ENCODE measurements at places on chromosomes 2 and 18.

GRCh38 chr2:74372674-74373073 is 7.4 kb downstream of the DCTN1 start:
- no peak for DNase-seq

GRCh38 chr18:13394801-13395200 is 176.2 kb downstream of the LDLRAD4 start:
- DNase-seq, result no peak

- no peak for DNase-seq
Measured at GRCh38 chr2:215003001-215003400, 135.4 kb downstream of the ABCA12 start.

GRCh38 chr2:214750529-214750928 is 59.0 kb downstream of the BARD1 start:
- no peak for DNase-seq

GRCh38 chr2:149953627-149954026 is 366.1 kb upstream of the MMADHC start:
- no peak for DNase-seq

DNA sequence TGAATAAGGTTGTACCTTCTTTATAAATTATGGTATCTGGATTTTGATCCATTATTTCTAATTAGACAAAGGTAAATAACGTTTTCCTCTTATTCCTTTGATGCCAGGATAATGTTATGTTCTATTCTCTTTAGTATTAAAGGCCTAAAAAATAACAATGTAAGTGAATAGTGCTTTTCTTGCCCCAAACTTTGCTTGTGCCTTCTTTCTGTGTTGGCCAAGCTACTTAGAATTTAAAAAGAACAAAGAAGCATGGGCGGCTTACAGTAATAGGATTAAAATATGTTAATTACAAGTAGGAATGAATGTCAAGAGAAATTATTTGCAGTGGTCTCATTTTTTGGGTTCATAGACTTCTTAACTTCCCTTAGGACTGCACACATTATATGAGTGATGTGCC is 105.0 kb upstream of the FSIP2 start:
- DNase-seq, result no peak

DNA sequence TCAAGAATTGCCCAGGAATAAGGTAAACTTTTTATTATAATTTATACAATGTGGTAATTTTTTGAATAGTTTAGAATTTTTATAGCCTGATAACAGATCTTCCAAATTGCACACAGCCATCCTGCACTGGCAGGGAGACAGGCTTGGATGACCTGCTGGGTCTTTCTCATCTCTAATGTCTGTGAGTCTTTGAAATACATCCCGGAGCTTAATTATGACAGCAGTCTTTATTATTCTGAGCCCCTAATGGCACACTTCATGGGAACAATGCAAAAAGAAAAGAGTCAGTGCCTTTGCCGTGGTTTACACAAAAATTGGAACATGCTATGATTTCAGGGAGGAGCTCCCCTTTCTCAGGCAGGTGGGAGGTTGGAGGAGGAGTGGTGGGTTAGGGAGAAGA is 71.0 kb downstream of the TMEM182 start:
- DNase-seq, result no peak

GRCh38 chr18:58491113-58491696 is 137.7 kb downstream of the ALPK2 start:
- DNase-seq, result no peak

DNA sequence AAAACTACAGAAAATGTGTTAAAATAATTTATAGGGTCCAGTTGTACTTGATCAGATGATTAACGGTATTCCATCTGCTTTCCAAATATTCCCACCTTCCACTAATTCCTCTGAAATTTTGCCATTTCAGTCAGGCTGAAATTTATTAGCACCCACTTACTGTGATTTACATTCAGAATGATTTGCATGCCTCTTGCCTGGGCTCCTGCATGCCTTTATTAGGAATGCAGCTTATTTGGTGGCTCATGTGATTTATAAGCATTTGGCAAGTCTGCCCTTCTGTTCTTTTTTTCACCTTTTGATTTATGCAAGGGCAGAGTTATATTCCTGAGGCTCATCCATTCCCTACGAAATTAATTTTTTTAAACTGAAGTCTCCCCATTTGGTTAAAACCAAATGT is 1594.5 kb upstream of the PIK3C3 start:
- no peak for DNase-seq

- DNase-seq, result no peak
Measured at GRCh38 chr2:119234021-119235019, 10.7 kb downstream of the STEAP3 start.

GRCh38 chr2:17199741-17200140 is 318.5 kb downstream of the RAD51AP2 start:
- no peak for DNase-seq

DNA sequence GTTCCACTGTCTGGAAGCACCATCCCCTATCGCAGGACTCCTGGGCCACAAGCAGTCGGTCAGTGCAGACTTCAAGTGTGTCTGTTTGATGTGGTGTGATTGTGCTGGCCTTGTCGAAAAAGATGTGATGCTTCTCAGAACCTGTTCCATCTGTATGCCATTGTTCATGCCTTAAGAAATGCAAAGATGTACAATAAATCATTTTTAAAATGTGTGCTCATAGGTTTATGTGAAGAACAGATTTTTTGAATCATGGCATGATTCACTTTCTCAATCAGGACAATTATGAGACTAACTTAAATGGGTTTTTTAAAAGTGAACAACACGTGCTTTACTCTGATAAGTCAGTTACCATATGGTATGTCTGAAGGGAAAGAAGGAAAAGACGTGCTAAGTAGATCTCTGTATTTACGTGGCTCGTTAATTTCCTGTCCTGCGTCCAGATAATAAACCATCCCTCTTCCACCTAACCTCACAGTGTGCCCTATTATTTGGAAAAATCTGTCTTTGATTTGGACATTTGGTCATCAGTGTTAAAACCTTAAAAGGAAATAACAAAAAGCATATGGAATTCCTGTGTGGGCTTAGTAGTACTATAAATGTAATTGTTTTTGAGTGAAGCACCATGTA is 54.9 kb downstream of the PRKRA start:
- no peak for DNase-seq

DNA sequence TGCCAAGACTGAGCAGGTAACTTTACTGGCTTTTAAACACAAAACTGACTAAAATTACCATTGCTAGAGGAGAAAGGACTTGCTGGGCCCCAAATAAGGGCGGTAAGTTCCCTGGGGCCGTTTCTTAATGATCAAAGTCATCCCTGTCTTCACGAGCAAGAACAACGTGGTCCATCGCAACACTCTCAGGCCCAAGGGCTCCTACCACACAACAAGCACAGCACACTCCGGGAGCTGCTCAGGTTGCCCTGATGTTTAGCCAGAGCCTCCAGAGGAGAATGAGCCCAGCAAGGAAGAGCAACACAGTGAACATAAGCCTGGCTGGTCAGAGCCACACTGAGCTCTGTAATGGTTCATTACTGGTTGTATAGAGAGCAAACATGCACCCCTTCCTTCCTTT is 102.7 kb downstream of the DYNC1I2 start:
- DNase-seq, result no peak

DNA sequence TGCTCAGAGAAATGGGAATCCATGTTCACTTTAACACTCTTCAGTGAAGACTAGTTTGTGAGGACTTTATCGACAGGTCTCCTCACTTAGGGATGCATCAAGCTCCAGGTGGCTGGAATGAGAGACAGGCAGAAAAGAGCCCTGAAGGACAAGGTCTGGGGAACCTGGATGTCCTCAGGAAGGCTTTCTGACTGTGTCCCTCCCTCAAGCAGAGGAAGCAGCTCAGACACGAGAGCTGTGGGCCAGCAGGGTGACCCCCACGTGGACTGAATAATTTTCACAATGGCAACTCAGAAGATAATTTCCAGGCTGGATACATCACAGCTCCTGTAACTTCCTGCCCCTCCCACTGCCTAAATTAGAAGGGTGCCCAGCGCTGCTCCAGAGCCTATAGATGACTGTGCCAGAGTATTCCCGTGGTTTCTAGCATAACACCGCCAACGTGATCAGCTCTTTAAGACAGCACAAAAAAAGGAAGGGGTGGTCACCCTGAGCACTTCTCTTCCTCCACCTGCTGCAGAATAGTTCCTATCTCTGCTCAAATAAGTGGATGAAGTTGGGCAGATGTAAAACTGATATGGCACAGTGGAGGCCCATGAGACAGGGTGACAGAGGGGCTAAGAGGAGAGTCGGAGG is 25.7 kb upstream of the NCK2 start:
- no peak for DNase-seq

GRCh38 chr2:218270721-218271486 is 585 bp downstream of the PNKD start:
- DNase-seq, result no peak

- no peak for DNase-seq
Measured at GRCh38 chr2:199660167-199660566, 190.8 kb downstream of the FTCDNL1 start.
